T-helper 1 cell (primary cell): ENCODE measurements at places on chromosomes 1 and 21.

GRCh38 chr1:218383051-218383450 lies 37.9 kb downstream of the TGFB2 start:
- DNase-seq = no peak

DNA sequence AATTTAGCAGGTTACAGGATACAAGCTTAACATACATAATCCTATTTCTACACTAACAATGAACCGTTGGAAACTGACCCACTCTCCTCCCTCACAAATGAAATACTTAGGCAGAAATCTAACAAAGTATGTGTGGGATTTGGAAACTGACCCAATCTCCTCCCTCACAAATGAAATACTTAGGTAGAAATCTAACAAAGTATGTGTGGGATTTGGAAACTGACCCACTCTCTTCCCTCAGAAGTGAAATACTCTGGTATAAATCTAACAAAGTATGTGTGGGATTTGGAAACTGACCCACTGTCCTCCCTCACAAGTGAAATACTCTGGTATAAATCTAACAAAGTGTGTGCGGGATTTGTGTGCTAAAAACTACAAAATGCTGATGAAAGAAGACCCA lies 60.3 kb downstream of the TRAF5 start:
- no peak for DNase-seq

GRCh38 chr1:41806472-41807155 lies 112.1 kb downstream of the HIVEP3 start:
- DNase-seq = no peak

GRCh38 chr1:58836408-58836807 lies 52.6 kb upstream of the JUN start:
- DNase-seq = no peak

DNA sequence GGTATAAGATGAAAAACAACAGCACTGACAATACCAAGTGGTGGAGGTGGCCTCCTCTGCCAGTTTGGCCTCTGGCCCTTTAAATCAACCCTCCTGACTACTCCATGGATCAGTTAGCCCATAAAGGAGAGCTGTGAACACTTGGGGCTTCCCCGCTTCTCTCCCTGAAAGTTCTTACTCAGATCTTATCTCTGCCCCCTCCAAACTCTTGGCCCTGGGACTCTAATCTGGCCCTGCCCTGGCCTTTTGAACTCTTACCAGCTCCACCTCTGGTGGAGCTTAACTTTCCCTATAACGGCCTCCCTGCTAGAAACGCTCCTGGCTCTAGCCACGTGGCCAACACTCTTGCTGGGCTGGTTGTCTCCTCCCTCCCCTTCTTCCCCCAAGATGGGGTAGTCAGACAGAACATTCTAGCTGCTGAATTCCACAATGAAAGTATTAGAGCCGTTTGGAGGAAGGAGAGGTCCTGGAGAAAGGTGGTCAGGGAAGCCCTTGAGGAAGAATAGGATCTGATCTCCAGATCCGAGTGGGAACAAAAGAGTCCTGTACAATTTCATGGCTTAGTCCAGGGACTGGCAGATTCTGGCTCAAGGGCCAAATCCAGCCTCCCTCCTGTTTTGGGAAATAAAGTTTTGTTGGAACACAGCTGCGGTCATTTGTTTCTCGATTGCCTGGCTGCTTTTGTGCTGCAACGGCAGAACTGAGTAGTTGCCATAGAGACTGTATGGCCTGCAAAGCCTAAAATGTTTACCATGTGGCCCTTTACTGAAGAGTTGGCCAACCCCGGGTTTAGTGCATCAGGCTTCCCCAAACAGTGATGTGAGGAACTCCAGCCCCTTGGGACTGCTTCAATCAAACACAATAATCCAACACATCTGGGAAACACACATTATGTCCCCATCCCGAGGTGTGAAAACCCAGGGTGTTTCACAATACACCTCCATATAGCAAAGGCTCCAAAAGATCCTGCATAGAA lies 9.5 kb upstream of the PIGR start:
- DNase-seq = no peak

DNA sequence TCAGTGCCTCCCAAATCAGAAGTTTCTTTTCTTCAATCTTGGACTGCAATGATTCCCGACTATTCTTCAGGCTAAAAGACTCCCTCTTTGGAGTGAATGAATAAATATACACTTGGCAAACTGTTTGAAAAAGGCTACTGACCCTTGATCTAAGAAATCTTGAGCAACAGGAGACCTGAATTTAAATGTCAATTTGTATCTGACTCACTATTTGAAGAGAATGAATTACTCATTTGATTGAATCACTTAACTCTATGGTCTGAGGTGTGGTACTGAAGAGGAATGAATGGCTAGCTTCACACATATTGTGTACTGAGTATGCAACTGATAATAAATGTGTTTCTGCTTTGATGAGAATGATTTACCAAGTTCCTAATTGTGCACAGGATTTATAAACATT lies 4.6 kb upstream of the SMG7 start:
- DNase-seq = no peak

DNA sequence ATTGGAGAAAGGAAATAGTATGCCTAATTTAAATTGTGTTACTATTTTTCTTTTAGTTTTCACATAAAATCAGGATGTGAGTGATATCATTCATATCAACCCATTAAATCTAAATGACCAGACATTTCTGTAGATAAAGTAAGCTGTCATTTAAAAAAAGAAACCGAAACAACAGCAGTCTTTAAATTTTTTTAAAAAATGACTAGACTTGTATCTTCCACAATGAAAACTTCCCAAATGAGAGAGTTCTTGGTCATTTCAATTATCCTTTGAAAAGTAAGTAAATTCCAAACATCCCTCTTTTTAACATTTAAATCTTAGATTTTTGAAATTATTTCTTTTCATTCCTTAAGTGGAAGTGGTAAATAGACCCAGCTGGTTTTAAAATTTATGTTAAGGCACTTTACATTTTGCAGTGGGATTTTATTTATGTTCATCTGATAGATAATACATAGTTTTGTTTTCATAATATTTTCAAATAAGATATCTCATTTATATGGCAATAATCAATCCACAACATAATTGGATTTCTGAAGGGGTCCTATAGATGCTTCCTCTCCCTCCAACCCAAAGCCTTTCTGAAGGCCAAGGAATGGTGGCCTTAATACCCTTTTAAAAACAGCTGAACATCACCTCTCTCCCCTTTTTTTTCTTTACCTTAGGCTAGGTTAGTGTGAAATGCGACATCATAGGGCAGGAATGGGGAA lies 3.1 kb downstream of the FOXD3 start:
- no peak for DNase-seq

DNA sequence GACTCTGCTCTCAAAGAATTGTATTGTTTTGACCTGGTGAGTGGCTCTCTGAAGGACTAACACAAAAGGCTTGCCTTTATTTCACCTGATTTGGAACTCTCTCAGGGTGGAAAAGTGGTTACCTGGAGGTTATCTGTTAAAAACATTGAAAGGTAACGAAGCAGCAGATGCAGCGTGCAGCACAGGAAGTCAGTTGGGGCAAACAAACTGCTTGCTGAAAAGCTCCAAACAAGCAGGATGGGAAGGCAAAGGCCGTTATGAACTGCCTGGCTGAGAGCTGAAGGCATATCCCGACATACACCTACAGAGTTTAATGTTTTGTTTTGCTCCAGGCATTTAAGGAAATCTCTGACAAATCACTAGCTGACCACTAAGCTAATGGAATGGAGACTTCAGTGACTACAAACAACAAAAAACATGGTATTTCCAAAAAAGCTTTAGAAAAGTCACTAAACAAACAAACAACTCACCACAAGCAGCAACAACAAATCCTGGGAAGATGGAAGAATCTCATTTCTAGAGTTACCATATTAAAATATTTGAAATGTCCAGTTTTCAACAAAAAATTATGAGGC lies 44.3 kb upstream of the BATF3 start:
- DNase-seq = no peak

GRCh38 chr1:215475796-215476481 lies 91.2 kb upstream of the KCTD3 start:
- DNase-seq = no peak

DNA sequence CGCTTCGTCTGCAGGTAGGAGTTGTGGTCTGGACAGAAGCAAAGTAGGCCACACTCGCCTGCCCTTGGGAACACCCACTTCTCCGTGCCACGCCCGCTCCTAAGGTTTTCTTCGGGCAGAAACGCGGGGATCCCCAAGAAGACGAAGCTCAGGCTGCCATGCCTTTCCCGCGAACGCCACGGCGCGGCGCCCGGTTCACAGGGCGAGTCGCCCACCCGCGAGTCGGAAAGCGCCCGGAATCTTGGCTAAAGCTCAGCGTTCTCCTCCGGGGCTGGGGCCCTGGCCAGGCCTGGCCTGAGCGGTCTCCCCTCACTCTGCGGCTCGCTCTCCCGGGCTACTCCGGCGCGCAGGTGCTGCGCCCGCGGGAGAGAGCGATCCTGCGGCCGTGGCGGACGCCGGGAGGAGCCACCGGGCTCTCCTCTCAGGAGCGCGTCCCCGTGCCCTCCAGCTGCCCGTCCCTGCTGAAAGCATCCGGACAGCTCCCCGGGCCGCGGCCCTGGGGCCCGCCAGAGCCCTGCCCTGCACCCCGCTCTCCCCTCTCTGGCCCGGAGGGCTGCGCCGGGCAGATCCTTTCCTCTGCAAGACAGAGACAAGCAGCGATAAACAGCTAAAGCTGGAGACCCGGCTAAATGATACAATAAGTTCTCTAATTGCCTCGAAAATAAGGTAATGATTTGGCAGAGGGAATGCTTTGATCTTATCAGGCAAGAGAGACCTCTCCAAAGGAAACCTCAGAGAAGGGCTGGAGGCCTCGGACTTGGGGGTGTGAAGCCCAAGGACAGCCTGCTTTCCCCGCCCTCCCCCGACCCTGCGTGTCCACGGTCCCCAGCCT lies 6.7 kb upstream of the WNT2B start:
- DNase-seq = peak; percentile 34

- DNase-seq = no peak
Measured at GRCh38 chr1:33972676-33973395, 109.0 kb downstream of the HMGB4 start.

DNA sequence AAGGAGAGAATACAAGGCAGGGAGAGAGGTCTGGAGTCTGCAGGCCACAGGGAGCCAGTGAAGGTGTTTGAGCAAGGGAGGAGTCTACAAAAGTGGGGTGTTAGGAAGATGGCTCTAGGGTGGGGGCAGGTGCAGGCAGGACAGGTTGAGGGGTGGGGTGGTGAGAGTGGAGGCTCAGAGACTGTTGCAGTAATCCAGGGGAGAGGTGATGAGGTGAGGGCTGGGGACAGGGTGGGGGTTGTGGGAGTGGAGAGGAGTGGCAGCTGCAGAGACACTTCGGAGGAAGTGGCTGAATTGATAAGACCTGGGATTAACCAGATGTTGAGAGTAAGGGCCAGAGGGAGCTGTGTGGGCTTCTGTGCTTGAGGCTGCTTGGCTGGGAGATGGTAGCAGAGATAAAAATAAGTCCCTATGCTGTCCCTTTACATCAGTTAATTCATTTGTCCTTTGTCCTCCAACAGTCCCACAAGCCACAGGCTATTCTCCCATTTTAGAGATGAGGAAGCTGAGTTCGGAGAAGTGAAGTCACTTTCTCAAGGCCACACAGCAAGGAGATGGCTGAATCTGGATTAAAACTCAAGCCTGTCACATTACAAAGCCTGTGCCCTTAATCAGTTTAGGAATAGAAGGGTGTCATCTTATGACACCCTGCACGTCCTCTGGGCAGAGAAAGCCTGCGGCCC lies 54.8 kb upstream of the SYNC start:
- no peak for DNase-seq

- DNase-seq = no peak
Measured at GRCh38 chr1:195709821-195710220, 898.4 kb downstream of the KCNT2 start.

GRCh38 chr1:223345720-223346119 lies 18.3 kb downstream of the SUSD4 start:
- DNase-seq = no peak

GRCh38 chr1:65229754-65230339 lies 79.5 kb upstream of the DNAJC6 start:
- no peak for DNase-seq

DNA sequence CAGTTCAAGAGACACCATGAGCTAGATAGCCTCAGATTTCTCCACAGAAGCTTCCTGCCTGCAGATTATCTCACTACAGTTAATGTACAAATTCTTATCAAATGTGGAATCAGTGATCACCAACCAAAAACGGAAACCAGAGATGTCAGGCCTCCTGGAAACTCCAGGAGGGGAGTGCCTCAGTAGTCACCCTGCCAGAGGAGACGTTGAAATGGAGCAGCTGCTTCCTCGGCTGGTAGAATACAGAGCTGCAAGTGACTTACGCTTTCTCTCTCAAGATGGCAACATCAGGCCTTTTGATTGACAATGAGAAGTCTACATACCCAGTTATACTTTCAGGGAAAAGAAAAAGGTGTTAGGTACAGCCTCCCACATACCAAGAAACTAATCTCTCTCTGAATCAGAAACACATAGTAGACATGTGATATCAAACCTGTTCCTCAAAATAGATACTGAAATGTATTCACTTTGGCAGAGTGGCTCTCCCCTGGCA lies 52.2 kb downstream of the ACP6 start:
- DNase-seq = no peak

GRCh38 chr1:179599623-179600249 lies 8.1 kb downstream of the TDRD5 start:
- no peak for DNase-seq

DNA sequence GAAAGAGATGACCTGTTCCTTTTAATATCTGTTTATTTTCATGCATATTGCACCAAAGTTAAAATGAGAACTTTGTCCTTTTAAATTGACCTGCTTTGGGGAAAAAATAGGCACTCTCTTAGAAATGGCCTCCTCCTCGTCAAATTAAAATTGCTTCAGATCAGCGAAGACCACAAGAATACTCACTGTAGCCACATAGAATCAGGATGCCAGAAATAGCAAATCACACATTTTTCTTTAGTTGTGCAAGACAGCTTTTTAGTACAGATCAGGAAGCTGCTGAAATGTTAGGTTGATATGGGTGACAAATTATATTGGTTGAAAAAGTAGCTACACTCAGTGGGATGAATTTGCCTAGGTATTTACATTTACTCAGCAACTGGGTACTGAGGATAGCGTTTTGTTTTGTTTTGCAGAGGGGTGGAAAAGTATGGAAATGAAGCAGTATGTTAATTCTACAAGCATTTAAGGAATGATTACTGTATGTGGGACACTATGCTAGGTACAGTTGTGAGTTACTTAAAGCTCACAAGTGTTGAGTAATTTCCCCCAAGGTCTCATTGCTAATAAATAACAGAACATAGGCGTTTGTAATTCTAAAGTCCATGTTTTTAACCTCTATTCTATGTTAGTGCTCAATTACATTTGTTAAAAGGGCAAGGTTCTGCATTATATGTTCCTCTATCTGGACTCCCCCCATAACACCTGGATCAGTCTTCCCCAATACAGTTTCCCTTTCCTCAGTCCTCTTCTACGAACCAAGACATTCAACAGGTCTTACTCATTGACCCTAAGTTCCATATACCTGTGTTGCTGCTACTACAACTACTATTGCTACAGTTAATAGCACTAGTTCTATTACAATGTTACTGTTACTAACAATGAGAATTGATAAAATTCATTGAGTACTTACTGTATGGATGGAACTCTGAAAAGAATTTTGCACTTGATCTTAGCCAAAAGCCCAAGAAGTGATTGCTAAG lies 99.4 kb upstream of the S1PR1 start:
- no peak for DNase-seq

DNA sequence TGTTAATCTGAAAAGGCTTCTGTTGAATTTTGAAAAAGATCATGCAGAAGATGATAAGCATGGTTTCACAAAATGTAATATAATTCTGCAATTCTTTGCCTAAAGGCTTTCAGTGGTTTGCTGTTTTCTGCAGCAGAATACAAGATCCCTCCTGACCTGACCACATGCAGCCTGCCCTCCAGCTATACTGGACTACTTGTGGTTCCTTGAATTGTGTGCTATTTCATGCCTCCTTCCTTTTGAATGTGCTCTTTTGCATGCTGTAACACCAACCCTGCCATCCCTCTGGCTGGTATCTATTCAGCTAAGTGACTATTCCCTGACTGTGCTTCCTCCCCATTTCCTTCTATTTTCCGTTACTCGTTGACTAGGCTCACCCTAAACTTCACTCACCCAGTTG lies 55.5 kb downstream of the CACNA1E start:
- no peak for DNase-seq
